ENCODE measurements at places on chromosomes 4 and X.

DNA sequence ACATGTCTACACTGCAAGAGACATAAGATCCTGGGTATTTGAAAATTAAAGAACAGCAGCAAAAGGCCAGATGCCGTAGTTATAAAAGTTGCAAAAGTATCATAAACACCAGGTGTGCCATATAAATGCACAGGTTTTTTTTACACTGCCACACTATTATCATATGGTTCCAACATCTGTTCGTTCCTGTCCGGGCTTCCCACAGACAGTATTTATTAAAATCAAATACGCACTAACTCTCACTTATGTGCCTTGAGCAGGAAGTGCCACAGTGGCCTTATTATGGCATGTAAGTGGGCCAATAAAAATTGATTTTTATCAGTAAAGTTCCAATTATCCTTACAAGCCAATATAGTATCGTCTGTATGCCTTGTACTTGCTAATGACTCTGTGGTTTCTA is 873.2 kb downstream of the RPA4 start:
- DNase-seq: no peak

DNA sequence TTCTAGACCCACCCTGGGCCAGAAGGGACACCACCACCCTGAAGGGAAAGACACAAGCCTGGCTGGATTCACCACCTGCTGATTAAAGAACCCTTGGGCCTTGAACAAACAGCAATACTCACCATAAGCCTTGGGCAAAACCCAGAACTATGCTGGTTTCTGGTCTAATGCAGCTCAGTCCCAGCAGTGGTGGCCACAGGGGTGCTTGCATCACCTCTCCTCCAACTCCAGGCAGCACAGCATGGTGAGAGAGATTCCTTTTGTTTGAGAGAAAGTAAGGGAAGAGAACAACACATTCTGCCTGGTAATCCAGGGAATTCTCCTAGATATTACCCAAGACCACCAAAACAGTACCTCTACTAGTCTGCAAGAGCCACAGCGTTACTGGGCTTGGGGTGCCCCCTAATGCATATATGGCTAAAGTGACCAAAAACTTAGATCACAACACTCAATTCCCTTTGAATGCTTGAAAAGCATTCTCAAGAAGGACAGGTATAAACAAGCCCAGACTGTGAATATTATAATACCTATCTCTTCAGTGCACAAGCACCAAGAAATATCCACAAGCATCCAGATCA is 25.7 kb downstream of the RNF128 start:
- DNase-seq: no peak

DNA sequence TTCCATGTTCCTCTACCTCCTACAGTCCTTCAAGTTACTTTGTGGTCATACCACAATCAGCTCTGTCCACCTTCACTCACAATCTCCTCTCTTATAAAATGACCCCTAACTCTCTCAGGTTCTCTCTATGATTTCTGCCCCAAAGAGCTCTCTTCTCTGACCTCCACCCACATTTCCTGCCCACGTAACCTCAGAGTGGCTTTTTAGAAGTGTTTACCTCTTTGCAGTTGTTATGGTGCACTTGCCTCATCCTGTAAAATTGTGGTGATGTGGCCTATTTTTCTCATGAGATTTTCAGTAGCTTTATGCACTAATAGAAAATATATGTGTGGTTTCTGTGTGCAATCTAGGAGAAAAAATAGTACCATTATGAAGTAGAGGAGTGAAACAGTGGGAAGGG is 215.8 kb downstream of the PACRGL start:
- DNase-seq: no peak

DNA sequence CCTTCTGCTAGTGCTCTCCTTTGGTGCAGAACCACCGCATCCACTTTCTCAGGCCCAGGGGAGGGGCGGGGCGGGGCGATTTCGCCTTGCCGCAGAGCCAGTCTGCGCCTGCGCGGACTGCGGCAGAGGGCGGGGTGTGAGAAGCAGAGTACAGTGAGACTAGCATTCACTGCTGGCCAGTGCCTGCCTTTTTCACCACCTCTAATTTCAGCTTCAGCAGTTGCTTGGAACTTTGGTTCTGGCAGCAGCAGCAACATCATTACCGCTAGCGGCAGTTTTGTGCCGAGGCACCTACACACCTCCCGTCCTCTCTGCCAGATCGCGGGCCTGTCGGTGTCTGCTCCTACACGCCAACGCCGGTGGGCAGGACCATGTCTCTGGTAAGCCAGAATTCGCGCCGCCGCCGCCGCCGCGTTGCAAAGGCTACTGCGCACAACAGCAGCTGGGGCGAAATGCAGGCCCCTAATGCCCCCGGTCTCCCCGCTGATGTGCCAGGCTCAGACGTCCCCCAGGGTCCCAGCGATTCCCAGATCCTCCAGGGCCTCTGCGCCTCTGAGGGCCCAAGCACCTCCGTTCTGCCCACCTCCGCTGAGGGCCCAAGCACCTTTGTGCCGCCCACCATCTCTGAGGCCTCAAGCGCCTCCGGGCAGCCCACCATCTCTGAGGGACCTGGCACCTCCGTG is at the start of gene MAGEE1:
MAGEE1 (plus strand) TSS at position 151 of the 683 bp plus-strand sequence; CDS start at position 372, 221 bp downstream.
- peak; percentile 82 for DNase-seq

GRCh38 chr4:173432430-173432829 is 33.5 kb upstream of the SCRG1 start:
- DNase-seq: no peak

- DNase-seq: no peak
Observed at GRCh38 chrX:41837270-41837944, 85.9 kb downstream of the CASK start.

GRCh38 chr4:29013341-29013740 is 1706.8 kb upstream of the PCDH7 start:
- DNase-seq: no peak

DNA sequence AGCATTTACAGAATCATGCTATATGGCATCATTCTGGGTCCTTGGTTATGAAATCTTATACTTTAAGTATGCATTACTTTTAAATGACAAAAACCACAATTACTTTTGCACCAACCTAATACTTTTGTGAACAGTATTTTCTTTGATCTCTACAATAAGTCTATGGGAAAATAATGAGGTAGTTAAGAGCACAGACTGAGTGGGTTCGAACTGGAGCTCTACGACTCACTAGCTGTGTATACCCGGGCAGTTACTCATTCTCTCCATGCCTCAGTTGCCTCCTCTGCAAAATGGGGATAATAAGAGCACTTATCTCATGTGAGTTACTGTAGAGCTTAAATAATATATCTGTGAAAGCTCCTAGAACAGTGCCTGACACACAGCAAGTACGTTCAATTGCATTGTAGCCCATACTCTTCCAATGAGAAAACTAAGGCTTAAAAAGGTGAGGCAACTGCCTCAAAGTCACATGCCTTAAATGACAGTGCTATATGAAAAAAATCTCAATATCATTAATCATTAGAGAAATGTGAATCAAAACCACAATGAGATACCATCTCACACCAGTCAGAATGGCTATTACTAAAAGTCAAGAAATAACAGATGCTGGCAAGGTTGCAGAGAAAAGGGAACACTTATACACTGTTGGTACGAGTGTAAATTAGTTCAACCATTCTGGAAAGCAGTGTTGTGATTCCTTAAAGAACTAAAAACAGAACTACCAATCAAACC is 151.5 kb downstream of the CHIC2 start:
- DNase-seq: no peak

- DNase-seq: no peak
Observed at GRCh38 chrX:24243692-24244091, 70.2 kb downstream of the SUPT20HL2 start.

- DNase-seq: no peak
Observed at GRCh38 chr4:20086067-20086798, 165.5 kb upstream of the SLIT2 start.

DNA sequence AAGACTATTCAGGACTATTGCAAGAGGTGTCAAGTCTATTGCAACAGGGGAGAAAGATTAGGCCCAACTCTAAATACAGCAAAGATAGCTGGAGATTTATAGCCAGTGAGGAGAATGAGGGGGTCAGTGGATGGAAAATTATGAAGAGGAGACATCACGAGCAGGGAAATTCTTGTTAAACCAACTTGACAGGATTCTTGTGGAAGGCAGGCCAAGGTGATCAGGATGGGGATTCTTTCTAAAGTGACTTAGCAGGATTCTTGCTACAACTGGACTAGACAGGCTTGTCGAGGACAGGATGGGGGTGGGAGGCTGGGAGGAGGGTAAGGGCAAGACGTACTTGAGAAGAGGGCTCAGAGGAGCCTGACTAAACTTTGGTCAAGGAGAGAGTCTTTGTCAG is 89.0 kb downstream of the PHEX start:
- DNase-seq: no peak

DNA sequence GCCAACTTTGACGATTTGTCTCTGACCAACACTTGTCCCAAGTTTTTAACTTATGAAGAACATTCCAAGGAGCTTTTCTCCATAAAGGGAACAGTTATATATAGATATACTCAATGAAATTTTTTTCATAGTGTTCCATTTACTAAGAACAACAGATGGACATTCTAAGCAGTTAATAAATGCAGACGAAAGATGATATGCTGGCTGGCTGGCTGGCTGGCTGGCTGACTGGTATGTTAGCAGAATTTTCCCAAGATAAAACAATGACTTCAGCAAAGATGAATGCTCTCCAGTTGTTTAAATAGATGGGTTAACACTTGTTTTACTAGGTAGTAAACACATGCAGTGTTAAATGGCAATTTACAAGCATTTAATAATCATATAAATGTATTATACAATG is 62.2 kb downstream of the SPANXN3 start:
- no peak for DNase-seq

GRCh38 chrX:139194571-139195280 is 335.8 kb upstream of the F9 start:
- DNase-seq: no peak

DNA sequence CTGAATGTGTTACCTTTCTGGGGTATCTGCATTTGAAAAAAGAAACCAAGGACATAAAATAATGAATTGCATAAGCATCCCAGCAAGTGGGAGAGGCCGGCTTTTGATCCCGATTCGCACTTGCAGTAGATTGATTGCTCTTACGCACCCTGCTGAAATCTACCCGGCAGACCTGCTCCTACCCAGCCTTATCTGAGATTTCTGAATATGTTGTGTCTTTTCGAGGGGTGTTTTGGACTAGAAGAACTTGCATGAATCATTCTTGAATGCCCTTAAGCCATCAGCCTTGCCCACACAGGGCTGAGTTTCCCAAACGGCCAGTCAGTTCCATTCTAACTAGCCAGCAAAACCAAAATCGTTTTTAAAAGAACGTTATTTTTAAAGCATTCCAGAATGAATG is 174.4 kb upstream of the BCOR start:
- no peak for DNase-seq

DNA sequence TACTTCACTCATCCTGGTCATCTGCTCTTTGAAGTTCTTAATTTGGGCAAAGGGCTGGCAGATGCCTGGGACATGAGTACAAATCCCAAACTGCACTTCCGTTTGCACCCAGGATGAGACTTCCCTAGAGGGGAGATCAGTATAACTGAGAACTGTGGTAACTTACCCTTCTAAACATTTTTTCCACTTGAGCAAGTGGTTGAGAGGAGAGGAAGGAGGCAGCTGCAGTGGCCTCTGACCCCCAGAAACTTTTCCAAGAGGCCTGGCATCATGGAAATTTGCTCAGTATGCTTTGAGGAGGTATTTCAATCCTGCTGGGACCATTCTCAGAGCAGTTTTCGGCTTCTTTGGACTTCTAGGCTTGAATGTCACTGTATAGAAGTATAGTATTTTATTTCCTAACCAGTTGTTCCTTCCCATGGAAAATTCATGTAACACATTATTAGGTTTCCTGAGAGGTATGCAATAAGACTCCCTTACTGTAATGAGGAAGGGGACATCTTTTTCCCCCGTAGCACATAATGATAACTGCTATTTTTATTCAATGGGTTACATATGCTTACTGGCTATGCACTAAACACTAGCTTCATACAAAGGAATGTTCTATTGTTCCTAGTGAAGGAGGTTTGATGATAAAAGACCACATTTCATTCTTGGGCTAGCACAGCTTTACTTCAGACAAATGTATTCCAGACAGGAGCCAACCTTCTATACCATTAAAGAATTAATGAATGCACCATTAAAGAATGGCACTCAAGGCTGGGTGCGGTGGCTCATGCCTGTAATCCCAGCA is 129.3 kb downstream of the SHROOM3 start:
- DNase-seq: no peak

GRCh38 chr4:3440979-3441500 is 728 bp upstream of the HGFAC start:
- no peak for DNase-seq

DNA sequence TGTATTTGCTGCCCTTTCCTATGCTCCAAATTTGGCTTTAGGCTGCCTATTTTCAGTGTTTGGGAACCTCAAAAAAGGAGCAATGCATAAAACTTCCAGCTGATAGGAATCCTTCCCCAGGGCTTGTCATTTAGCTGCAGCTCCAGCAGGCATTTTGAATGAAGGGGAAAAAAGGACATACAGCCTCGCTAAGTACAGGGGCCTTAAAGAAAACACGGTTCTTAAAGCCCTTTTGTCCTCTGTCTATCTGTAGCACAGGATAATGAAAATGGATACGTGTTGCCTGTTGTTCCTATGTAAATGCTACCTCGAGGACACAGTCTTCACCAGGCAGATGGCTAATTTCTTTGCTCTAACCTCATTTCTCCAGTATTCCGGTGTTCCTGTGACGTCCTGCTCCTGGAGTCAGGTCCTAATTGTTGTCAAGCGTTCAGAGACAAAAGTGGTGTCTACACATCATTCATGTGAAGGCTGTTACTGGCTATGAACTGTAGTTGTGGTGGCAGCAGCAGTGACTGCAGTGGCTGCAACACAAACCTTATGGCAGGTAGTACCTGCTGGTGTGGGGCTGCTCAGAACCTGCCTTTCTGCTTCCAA is 117.4 kb downstream of the MGST2 start:
- no peak for DNase-seq

GRCh38 chr4:138665851-138666250 is 349.7 kb upstream of the NOCT start:
- DNase-seq: no peak

DNA sequence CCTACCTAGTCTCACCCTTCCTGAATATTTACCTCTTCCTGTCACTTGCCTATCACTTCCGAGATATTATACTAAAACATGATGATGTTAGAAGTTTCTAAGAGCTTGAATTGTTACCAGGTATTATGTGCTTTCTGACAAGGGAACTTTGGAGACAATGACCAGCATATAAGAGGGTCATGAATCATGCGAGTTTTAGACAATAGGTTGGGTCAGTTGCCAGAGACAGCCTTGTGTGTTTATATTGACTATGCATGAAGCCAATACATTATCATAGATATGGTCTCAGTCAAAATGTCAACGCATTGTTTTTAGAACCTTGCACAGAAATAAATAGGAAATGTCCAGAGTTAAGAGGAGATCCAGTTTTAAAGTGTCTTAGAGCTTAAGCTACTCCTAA is 116.8 kb downstream of the KLHL4 start:
- no peak for DNase-seq

DNA sequence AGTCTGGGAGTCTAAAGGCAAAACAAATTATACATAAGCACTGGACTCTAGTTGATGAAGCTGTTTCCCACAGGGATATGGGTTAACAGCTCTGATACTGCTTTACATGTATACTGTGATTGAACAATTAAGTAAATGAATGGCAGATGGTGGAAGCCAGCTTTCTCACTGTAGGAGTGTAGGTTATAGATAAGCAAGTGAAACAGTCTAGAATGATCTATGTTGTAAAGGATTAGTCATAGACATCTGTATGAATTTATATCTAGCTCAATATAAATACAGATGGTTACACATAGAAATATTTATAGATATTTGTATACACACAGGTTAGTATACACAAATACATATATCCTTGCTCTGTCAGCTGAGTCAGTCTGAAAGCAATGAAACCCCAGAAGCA is 276.1 kb downstream of the PPARGC1A start:
- DNase-seq: no peak

- no peak for DNase-seq
Observed at GRCh38 chr4:1326751-1327525, 20.1 kb upstream of the UVSSA start.

All from cardiac septum (tissue), 1 donor.